ENCODE measurements at places on chromosomes 1 and 21.

DNA sequence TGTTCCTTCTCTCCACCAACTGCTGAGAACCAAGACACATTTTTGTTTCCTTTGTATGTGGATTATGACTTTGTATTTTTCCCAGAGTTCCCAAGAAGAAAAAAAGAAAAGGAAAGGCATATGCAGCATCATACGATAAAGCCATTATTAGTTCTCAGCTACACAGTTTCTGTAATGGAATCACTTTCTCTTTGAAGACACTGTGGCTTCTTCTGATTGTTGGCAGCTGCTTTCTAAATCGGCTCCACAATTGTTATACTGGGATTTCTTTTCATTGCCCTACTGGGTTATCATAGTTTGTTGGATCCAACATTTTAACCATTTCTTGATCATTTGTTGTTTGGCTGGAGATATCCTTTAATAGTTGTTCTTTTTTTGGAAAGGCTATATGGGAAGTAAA is 89.5 kb upstream of the HIVEP3 start:
- no peak for DNase-seq

DNA sequence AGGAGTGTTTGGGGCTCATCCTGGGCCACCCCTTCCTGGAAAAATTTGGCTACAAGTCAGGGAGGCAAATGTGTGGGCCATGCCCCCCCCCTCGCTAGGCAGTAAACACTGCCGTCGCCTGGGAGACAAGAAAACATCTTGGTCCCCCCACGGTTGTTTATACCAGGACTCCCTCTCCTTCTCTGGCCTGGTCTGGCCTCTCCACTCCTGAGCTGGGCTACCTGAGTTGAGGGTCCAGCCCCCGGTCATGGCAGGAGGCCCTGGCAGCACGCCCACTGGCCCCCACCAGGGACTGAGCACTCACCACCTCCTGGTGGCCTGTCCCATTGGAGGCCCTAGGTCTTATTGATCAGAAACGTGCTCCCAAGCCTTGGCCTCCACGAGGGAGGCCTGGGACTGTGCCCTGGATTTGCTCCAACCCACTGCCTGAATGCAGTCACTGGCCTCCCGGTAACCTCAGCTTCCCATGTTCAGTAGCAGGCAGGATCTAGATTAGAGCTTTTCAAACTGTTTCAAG is 15.8 kb downstream of the KCNQ4 start:
- peak; percentile 74 for DNase-seq

GRCh38 chr1:115687744-115688143 is 46.0 kb downstream of the VANGL1 start:
- no peak for DNase-seq

GRCh38 chr1:167717351-167717750 is 4.4 kb upstream of the MPZL1 start:
- no peak for DNase-seq

DNA sequence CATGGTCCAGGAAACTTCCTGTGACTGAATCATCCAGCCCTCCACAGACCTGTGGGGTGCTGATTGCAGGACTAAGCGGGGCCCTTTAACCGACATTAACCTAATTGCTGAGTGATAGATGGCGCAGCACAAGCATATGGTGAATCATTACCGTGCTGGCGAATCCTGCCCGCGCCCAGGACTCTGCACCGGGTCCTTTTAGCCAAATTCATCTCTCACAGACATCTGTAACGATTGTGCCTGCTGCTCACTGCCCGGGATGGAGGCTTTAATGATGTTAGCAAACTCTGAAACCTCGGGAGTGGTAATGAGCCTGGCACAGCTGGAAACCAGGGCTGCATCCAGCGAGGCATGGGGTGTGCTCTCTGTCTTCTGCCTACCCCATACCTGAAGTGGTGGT is 147.3 kb upstream of the CD34 start:
- DNase-seq = no peak

DNA sequence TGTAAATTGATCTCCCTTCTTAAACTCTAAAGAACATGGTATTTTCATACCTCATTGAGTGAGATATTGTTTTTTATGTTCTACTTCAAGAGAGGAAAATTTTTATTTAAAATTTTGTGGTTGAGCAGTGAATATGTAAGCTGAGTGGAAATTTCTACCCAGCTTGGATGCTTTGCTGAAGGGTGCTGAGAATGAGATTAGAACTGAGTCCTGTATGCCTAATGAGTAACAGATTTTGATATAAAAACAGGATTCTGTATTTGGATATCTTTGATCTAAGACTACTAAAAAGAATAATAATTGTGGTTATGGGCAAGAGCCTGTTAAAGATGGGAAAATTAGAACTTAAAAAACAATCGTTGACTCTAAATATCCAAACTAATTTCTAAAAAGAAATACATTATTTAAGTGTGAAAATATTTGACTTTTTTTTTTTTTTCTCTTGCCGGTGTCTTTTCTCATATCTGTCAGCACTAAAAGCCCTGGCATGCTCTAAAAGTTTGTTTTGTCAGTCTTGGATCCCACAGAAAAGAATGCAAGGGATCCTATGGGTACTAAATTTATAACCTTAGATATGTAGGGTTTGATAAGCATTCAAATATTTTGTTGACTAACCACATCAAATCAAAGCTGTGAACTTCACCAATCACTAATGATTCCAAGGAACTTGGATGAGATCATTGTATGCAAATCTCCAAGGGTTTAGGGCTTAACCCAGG is 652.3 kb downstream of the PTPRC start:
- DNase-seq = no peak

- no peak for DNase-seq
Measured at GRCh38 chr1:187078916-187079315, 250.2 kb downstream of the PLA2G4A start.
